CD4-positive, alpha-beta T cell treated with Interleukin-12 subunit alpha and Interleukin-12 subunit beta, for 1 hour (primary cell): ENCODE measurements at places on chromosomes 6 and 20.

- no peak for DNase-seq
These were observed 131.3 kb downstream of the C6orf118 start for GRCh38 chr6:165178056-165178455.

GRCh38 chr6:13135152-13135551 lies 193.2 kb downstream of the TBC1D7 start:
- DNase-seq, result no peak

- no peak for DNase-seq
These were observed 2.3 kb downstream of the DST start for GRCh38 chr6:56640374-56640773.

- DNase-seq, result no peak
These were observed 167.2 kb downstream of the LINC00237 start for GRCh38 chr20:20939006-20939405.

- no peak for DNase-seq
These were observed 708.7 kb downstream of the UTRN start for GRCh38 chr6:144993870-144994269.

DNA sequence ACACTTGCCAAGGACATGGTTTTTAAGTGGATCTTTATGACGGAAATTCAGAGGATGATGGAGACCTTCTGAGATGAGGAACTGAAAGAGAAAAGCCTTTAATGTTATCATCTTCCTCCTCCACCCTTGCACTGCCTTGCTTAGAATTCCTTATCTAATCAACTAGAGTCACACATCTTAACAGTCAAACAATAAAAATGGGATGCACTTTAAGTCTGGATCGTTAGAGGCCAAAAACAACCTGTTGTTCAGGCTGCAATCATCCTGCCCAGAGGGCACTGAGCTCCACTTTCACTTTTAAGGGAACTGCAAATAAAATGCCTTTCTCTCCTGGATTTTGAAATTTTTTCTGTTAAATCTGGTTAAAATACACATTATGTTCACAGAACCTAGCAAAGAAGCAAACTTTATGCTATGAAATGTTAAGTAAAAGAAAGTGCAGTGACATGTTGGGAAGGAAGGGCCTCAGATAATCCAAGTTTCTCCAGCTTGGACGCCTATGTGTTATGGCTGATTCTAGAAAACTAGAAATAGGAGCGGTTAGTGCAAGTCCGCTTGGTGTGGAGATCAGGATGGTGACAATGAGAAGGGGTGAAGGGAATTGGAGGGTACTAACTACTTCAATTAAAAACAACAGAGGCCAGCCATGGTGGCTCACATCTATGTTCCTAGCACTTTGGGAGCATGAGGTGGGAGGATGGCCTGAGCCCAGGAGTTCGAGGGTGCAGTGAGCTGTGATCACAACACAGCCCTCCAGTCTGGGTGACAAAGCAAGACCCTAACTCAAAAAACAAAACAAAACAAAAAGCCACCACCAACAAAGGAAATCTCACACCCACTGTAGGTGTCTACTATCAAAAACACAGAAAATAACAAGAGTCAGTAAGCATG lies 66.4 kb upstream of the KIF13A start:
- no peak for DNase-seq

DNA sequence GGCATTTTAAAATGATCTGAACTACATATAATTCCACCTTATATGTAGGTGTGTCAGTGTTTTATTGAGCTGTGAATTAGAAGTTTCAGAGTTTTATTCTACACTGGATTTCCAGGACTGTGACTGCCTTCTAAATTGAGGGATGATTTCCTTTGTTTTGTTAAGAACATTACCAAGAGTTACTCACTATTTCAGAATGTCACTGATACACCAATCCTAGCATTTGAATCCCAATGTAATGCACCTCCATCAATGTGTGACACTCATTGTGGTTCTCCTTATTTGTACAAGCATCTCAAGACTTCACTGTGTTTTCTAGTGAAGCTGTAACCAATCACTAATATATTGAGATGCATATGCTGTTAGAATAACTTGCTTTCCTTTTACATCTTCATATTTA lies 86.8 kb downstream of the PLCB1 start:
- no peak for DNase-seq

GRCh38 chr6:76792394-76792793 lies 670.9 kb downstream of the HTR1B start:
- DNase-seq, result no peak

- DNase-seq, result no peak
These were observed 608.0 kb upstream of the EPHA7 start for GRCh38 chr6:94027374-94027773.

GRCh38 chr6:1042583-1043457 lies 269.1 kb upstream of the FOXQ1 start:
- DNase-seq, result no peak

DNA sequence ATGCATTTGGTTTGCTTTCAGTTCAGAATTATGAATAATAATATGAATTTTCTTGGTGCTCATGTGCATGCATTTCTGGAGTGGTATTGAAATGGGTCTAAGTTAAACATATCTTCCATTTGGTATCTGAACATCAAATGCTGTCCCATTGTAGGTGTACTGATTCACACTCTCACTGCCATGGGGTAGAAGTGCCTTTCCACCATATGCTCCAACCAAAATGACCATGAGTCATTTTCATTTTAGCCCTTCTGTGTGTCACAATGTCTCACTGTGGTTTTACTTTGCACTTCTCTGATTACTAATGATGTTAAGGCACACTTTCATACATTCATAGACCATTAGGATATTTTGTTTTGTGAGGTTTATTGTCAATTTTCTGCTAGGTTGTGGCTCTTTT lies 211.9 kb downstream of the HAO1 start:
- no peak for DNase-seq

GRCh38 chr20:22523499-22524392 lies 60.6 kb downstream of the FOXA2 start:
- no peak for DNase-seq

GRCh38 chr6:144123836-144124235 lies 26.5 kb upstream of the STX11 start:
- no peak for DNase-seq

- DNase-seq, result no peak
These were observed 100.0 kb downstream of the RWDD2A start for GRCh38 chr6:83292900-83293843.

DNA sequence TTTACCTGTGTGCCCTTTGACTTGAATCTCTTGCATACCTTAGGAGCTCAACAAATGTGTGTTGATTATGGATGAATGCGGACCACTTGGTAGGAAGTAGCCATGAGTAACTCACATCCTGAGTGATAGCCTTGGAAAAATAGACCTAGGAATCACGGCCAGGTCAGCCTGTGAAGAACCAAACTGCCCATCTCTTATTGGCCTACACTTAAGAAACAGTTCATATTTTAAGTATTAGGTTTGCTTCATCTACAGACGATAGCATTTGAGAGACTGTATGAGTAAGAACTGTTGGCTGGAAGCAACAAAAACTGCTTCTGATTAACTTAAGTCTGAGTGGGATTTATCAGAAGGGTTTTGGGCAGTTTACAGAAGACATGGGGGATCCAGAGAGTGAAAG lies 320.1 kb upstream of the PRND start:
- DNase-seq, result no peak

- DNase-seq, result no peak
These were observed 805.7 kb downstream of the KIF16B start for GRCh38 chr20:15767586-15767985.

DNA sequence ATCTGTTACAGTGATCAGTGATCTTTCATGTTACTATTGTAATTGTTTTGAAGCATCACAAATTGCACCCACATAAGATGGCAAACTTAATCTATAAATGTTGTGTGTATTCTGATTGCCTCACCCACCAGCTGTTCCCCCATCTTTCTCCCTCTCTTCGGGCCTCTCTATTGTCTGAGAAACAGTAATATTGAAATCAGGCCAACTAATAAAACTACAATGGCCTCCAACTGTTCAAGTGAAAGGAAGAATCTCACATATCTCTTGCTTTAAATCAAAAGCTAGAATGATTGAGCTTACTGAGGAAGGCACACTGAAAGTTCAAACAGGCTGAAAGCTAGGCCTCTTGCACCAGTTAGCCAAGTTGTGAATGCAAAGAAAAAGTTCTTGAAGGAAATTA lies 141.2 kb downstream of the CDK19 start:
- no peak for DNase-seq

DNA sequence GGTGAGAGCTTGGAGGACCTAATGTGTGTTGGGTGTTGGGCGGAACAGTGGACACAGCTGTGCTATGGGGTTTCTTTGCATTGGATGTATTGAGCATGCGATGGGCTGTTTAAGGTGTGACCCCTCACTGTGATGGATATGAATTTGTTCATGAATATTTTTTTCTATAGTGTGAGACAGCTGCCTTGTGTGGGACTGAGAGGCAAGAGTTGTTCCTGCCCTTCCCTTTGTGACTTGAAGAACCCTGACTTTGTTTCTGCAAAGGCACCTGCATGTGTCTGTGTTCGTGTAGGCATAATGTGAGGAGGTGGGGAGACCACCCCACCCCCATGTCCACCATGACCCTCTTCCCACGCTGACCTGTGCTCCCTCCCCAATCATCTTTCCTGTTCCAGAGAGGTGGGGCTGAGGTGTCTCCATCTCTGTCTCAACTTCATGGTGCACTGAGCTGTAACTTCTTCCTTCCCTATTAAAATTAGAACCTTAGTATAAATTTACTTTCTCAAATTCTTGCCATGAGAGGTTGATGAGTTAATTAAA lies 3.0 kb downstream of the HLA-A start:
- peak; percentile 39 for DNase-seq

DNA sequence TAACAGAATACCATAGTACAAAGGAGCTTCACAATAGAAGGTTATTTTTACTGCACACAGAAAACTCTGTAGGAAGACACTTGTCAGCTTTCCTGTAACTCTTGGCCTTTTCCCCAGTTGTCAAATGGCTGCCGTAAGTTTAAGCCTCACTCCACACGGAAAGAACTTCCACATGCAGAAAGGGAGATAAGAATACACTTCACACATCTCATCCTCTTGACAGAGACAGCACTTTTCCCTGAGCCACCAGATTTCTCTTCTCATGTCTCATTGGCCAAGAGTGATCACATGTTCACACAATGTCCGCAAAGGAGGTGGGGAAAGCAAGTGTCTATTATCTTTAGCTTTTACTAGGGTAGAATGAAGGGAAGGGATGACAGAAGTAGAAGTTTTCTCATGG lies 540.7 kb downstream of the HAO1 start:
- DNase-seq, result no peak

DNA sequence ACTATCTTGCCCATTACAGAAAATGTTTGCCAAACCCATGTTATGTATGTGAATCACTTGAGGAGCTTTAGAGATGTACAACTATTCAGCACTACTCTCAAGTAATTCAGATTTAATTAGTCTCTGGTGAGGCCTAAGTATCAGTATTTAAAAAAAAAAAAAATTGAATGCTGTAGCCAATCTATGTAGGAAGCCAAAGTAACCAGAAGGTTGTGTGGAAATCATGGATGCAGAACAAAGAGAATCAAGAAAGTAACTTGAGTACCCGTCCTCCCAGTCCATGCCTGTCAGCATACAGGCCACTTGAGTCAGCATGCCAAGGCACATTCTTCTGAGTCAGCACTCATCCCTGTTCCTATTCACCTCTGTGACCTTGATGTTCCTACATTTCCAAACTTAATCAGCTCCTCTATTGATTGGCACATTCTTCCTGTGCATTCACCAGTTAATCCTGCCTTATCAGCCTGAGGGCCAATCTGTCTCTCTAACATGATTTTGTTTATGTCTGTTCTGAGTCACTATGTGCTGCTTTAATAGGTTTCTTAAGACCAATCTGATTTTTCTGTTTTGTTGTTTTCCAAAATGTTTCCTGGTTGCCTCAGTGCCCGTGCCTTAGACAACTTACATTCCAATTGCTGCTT lies 165.6 kb downstream of the KCNQ5 start:
- DNase-seq, result no peak

GRCh38 chr6:16836144-16836981 lies 75.1 kb upstream of the ATXN1 start:
- DNase-seq, result peak; percentile 17

DNA sequence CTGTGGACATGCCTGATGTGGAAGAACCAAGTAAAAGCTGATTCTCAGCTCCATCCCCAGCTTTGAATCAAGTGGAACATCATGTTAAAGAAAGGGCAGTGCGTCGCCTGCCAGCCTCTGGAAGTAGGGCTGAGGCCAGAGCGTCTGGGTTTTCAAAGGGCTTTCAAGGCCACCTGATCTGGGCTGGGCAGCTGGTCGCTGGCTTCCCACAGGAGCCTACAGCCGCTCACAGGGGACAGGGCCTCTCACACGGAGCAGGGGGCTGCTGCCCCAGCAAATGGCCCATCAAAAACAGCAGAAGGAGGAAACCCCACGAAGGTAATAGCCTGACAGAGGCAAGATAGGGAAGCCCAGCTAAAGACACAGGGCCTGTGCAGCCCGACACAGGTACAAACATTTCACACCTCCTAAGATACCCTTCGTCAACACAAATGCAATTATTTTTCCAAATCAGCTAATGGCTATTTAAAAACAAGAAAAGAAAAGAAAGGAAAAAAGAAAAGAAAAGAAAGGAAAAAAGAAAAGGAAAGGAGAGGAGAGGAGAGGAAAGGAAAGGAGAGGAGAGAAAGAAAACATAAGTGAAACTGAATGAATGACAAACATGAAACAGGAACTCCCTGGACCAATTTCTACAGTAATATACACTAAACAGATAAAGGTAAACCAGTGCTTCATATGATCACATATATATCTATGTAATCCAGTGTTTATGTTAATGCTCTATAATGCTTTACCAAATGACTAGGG lies 24.8 kb downstream of the RRBP1 start:
- no peak for DNase-seq

DNA sequence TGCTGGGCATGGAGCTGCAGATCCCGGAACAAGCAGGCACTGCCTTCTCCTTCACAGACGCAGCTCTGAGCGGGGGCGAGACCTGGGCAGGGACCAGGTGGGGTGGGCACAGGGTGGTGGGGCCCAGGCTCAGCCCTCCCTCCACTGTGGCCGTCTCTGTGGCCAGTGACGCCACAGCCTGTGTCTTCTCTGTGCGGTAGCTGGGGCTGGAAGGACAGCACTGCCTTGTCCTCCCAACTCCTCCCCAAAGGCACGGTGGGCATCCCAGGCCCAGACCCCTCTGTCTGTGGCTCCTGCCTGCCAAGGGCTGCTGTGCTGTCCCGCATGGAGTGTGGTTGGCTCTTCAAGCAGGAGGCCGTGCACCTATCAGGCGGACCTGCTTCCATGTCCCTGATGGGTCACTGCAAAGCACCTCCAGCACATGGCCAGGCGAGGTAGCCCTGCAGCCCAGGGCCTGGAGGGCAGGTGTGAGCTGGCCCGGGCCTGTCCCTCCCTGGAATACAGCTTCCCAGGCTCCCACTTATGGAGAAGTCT lies 14.8 kb upstream of the TNFRSF6B start:
- no peak for DNase-seq

DNA sequence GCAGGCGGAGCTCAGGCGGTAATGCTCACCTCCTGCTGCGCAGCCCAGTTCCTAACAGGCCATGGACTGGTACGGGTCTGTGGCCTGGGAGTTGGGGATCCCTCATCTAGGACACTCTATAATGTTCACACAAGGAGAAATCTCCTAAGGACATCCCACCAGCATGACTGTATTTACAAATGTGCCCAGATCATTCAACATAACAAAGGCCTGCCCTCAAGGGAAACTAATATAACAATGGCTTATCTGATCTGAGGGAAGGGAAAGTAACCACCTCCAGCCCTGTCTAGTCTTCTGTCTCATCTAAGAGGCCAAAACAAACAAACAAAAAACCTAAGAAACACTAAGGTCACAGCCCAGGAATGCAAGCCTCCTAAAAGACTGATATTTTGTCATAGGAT lies 232.8 kb downstream of the RNGTT start:
- no peak for DNase-seq

- no peak for DNase-seq
These were observed 20.3 kb downstream of the CYB5R4 start for GRCh38 chr6:83879746-83880145.

GRCh38 chr6:119112812-119113530 lies 34.5 kb upstream of the FAM184A start:
- DNase-seq, result no peak
